Subcutaneous preadipocyte (primary cell): ENCODE measurements at places on chromosomes 12 and 14. TPM values are rescaled to one million over a fixed set of nuclear protein-coding genes. Genes with fewer than 3 reads are reported as not detected.

PLCZ1 gene
- 0.39 TPM in 1 of 2 replicates, not detected in the other for total RNA-seq

RFX4 gene
- not detected in 2 replicates for total RNA-seq

C12orf60 gene
- total RNA-seq, result 1.2 and 2.2 TPM in 2 replicates

FOXA1 gene
- total RNA-seq, result 0.20 TPM in 1 of 2 replicates, not detected in the other
